Neural progenitor cell (in vitro differentiated cells): ENCODE measurements at places on chromosomes 3 and 15.

DNA sequence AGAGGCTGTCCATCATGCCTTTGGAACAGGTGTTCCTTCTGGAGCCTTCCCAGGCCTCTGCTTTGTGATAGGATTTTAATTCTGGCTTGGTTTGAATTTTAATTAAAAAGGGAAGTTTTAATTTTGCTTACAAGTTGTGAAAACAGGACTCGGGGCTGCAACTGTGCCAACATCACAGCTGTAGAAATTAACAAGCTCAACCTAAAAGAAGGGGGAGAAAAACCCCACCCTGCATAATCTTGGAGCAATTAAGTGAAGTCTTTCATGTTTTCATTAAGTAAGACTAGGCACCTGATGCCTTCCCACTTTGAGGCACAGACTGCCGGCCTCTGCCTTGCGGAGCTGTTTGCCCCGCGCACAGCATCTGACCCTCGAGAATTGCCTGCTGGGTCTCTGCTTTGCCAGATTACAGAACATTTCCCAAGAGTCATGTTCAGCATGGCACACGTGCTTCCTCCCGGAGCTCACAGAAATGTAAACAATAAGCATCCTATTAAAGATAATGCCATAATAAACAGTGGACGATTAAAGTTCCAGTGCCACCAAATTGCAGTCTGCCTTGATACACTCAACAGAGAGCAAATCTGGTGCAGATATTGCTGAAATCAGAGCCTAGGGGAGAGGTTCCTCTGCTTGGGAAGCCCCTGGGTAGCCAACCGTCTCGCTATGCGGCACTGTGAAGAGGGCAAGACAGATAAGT lies 364.2 kb downstream of the LRTM1 start:
- no peak for DNase-seq

DNA sequence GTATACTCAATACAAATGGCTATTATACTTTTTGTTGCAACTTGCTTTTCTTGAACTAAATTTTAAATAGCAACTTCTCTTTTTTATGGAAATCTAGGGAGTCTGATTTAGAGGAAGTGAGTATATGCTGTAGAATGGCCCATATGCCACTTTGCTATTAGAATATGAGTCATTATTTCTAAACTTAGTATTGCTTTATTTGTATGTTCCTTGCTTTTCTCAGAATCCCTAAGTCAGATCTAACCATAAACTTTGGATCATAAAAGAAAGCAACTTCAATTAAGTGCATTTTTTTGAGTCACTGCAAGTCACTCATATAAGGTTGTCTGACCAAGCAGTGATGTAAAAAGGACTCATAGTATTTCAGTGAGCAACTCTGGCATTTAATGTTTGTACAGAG lies 17.5 kb upstream of the SPTSSB start:
- no peak for DNase-seq

GRCh38 chr15:45796433-45796832 lies 161.6 kb downstream of the SQOR start:
- no peak for DNase-seq

DNA sequence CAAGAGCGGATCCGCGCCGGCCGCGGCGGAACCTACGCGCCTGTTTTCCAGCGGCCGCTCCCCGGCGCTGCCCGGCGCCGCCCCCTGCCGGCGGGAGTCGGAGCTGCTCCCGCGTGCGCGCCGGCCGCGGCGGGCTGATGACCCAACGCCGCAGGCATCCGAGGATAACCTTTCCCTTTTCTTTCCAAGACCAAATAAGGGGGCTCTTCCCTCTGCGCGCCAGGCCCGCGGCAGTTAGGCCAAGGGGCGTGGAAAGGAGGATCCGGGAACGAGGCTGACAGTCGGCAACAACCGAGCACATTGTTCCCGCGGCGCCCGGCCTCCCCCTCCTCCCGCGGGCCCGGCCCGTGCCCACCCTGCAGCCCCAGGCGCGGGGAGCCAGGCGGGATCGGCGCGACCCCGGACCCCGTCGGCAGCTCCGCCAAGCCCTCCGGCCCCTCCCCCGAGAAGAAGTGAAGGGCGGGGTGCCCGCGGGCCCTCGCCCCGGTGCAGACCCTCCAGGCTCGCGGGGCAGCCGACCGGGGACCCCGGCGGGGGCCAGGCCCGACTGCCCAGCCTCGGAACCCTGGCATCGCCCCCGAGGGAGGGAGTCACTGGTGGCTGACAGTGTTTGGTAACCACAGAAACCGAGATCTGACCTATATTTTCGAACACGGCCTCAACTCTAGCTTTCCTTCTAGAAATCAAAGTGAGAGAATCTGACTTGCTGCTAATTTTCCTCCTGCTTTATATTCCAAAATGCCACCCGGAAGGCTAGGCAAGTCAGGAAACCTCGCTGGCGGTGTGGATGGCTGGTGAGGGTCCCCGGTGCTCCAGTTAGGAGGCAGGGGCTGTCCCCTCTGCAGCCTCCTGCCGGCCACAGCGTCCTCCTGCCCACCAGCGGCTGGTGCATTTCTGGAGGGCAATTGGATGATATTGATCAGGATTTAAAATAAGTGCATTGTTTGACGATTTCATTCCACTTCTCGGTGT lies 45.6 kb upstream of the SYNM start:
- DNase-seq, result peak; percentile 93

- no peak for DNase-seq
These were observed 61.0 kb downstream of the TOP2B start for GRCh38 chr3:25603703-25604102.

DNA sequence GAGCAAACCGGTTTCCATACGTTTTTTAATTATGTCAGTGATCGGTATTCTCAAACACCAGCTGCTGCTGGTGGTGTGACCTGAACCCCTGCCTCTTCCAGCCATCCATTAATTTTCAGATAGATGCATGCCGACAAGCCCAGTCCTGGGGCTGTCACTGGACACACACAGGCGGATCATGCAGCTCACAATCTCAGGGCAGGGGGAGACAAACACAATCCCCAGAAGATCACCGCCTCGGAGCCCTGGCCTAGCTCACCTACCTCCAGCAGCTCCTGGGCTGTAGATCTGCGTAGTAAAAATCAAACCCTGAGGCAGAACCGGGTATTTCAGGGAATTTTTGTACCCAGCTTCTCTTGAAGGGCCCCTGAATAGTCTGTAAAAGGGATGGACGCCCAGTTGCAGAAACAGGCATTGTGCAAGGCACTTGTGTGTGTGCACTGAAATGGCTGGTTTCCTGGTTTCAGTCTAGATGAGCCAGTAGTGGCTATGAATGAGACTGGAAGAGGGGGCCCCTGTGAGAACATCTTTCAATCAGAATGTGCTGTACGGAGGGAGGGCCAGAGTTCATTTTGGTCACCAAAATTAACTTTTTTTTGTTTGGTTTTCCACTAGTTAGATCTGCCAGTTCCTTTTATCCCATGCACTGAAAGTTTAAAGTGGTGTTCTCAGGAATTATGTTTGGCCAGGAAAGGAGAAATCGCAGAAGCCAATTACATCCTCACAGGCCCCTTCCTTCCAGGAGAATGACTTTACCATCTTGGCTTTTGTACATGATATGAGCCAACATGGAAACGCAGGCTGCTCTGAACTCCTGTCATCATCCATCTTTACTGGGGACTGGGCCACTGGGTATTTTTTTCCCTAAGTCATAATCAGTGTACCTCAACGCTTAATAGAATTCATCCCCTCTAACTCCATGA lies 55.0 kb upstream of the RPL32 start:
- DNase-seq, result peak; percentile 35

DNA sequence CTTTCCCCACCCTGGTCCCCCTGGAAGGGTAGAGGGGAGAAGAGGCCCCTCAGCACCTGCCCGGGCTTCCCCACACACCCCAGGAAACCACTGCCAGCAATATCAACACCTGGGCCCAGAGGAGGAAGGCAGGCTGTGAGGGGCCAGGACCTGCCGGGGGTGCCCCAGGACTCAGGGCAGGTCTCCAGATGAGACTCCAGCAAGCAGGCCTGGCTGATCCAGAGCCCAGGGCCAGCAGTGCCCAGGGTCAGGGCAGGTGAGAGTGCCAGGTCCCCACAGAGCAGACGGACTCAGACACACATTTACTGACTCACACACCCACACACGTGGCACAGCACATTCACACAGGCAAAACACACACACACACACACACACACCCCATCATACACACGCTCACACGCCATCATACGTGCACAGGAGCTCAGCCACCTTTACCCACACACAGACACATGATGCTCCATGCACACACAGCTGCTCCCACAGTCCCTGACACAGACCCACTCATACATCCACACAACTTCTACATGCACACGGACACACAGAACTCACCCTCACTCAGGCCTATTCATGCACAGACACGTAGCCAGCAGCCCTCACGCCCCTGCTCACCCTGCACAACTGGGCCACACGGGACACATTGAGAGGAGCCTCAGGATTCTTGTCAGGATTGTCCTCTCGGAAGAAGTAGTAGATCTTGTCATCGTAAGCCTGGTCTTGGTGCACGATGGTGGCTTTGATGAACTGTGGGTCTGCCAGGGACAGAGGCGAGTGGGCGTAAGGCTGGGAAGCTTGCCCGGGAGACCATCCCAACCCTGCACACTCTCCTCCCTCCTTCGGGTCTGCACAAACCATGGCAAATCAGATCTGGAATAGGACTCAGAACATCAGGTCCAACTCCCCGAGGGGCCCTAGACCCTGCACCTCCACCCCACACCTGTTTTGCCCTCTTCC lies 17.5 kb downstream of the SEMA7A start:
- DNase-seq, result no peak

GRCh38 chr15:61830536-61831330 lies 229.5 kb downstream of the VPS13C start:
- DNase-seq, result no peak

DNA sequence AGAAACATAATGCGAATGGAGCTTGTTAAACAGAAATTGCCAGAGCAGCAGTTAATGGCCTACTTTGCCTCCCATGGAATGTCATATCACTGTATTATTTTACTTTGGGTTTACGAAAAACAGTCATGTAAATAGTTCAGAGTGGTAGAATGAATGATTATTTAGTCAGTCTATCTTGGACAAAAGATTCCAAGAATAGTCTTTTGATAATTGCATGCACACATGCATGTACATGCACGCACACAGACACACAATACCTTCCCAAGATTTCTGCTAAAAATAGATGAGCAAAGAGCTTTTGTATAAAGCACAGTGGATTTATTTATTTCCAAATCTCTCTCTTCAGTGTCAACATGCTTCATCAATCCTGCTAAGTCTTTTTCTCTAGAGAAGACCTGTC lies 800.7 kb downstream of the DIPK2A start:
- no peak for DNase-seq

GRCh38 chr3:43185274-43185982 lies 79.5 kb upstream of the POMGNT2 start:
- no peak for DNase-seq

GRCh38 chr3:9879830-9880549 lies at the start of gene CIDEC:
Gene CIDEC (minus strand): TSS chr3:9880253. CDS start chr3:9878486, 1,767 bp downstream.
- DNase-seq, result no peak

DNA sequence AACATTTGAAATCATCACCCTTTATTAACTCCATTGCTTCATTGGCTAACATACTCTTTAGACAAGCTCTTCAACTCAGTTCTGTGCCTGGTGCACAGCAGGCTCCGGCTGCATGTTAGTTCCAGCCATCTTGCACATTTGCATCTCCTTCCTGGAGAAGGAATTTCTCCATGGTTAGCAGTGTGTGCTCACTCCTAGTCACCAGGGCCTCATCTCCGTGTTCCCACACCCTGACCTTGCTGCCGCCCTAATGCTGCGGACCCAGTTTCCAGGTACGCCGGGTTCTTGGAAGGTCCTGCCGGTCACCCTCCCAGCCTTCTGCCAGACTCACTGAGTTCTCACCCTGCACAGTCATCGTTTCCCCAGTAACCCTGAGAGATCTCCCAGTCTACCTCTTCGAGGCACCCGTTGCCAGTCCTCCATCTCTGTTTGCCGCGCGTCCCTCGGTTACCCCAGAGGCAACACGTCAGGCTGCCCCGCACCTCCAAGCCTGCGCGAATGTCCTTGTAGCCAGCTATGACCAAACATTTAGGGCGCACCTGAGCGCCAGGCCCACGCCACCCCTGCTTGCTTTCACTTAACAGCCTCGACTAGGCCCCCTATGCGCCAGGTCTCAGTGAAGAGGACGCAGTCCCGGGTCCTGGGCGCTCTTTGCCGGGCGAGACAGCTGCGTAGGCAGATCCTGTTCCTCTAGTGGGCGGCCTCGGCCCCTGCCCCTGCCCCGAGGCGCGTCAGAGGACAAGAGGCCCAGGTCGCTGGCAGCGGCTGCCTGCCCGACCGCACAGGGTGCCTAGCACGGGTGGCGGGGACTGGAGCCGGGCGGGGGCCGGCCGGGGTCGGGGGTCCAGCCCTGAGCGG lies 747 bp upstream of the ZNF592 start:
- peak; percentile 84 for DNase-seq

DNA sequence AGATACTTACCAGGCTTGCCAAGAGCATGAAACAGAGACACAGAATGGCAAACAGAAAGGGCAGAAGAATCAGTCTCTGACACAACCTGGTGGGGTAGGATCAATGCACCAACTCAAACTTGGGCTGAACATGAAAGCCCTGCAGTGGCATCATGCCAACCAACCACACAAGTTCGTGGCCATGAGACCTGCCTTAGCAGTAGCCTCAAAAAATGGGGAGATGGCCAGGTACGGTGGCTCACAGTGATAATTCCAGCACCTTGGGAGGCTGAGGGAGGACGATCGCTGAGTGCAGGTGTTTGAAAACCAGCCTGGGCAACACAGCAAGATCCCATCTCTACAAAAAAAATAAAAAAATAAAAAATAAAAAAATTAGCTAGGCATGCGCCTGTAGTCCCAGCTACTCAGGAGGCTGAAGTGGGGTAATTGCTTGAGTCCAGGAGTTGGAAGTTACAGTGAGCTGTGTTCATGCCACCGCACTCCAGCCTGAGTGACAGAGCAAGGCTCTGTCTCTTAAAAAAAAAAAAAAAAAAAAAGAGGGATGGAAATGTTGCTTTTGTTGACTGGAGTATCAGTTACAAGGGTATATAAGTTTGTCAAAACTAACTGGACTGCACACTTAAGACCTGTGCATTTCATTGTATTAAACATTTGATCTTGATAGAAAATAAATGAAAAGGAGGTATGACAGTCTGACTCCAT lies 93.4 kb downstream of the XXYLT1 start:
- no peak for DNase-seq

GRCh38 chr3:140829796-140830195 lies 111.8 kb upstream of the SLC25A36 start:
- DNase-seq, result no peak

GRCh38 chr15:75177360-75178071 lies 24.2 kb upstream of the C15orf39 start:
- DNase-seq, result no peak

DNA sequence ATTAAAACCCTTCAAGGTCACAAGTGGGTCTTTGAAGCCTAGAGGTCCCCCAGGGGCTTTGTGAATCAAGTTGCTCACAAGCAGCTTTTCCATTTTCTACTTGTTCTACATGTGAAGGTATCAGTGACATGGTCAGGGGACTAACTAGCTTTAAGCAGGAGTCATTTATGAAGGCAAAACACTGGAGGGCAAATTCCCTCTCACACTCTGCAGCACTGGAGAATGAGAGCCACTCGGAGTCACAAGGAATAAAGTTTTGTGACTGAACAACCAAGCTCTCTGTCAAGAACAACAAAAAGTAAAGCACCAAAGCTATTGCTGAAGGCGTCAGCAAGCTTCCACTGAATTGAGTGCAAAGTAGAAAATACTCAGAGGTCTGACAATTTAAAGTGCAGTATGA lies 609.0 kb downstream of the EDEM1 start:
- no peak for DNase-seq

GRCh38 chr3:101453961-101454360 lies 59.1 kb downstream of the SENP7 start:
- DNase-seq, result no peak

GRCh38 chr15:84601555-84601838 lies 688 bp downstream of the ZSCAN2 start:
- DNase-seq, result no peak
